Left cardiac atrium (tissue), 4 donors: ENCODE measurements at places on chromosomes 1 and 21. TPM values are rescaled to one million over a fixed set of nuclear protein-coding genes. Genes with fewer than 3 reads are reported as not detected.
A peak's percentile ranks its signal among the peaks of the same experiment; 100 is the strongest.

DNA sequence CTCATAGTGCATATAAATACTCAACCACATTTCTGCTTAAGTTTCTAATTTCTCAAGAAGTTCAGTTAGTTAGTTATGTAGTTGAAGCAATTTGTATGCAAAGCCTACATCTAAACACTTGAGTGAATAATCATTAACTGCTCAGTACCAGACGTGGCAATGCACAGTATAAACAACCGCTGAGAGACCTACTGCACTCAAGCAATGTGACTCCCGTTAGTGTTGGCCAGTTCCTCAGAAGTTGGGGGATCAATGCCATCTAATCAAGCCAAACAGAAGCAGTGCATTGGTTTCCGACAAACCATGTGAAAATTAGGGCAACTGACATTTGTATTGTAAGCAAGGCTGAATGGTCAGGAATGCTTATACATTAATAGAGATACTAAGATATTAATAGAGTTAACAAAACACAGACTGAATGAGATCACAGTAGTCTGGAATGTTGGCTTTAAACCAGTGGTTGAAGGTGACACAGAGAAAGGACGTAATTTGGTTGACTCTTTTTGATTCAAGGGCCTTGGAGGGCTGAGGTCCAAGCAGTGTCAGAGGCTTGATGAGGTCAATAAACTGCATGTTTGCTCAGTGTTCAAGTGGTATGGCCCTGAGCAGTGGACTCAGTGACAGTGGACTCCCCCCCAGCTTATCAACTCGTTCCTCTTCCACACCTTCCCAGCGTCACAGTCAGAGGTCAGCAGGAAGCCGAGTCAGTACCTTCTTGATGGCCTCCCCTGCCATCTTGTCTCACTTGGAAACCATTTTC lies 255.5 kb downstream of the CTH start:
- DNase-seq = no peak

- no peak for DNase-seq
Measured at GRCh38 chr1:158054721-158055120, 61.3 kb downstream of the KIRREL1 start.

DNA sequence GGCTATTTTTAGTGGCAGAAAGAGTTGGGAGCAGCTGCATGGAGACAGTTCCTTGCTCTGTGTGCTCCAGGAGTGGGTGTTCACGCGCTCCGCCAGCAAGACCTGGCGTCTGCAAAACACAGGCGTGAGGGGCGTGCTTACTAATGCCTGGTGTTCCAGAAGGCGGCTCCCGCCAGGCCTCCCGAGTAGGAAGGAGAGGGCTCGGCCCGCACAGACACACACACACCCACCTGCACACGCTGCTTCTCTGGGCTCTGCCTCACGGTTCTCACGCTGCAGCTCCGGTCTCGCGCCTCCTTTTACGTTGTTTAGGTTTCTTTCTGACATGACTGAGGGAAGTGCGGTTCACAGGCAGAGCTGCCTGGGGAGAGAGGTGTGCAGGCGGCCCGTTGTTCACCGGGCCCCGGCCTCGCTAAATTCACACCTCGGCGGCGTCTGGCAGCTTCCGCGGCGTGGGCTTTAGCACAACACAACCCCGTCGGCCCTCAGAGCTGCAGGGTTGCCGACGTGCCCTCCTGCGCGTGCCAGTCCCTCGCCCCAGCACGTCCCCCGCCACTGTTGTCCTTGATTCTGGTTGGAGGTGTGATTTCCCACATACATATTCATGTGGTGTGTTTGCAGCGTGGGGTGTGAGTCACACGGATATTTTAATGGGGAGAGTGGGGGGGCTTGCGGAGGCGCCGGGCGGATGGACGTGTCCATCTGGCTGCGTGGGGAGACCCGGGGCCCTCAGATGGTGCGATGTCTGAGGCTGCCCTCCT lies 77.0 kb downstream of the SKI start:
- DNase-seq = no peak

GRCh38 chr1:180927348-180927747 lies 14.7 kb downstream of the KIAA1614 start:
- no peak for DNase-seq

DNA sequence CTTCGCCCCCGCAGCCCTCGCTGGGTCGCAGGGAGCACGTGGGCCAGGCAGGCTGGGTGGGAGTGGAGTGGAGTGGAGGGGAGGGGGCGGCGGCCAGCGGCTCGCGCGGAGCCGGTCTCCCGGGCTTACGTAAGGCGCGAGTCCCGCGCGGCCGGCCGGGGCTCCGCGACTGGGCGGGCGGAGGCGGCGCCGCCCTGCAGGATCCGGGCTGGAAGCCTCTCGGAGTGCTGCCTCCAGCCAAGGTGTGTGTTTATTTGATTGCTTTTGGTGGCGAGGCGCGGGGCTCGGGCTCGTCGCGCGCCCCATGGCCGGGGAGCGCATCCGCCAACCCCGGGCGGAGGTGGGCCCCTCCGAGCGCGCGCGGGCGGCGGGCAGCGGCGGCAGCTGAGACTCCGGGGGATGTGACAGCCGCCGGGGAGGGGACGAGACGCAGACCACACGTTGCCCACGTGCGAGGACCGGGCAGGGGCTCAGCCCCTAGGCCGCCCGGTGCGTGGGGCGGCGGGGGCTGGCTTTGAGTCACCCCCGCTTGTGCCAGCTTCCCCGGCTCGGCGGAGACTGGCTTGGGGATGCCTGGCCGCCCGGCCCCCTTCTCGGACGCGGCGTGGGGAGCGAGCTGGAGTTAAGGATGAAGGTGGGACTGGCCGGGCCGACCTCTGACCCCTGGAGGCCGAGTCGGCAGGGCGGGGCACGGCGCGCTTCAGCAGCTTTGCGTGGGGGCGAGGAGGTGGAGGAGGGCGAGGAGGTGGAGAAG lies 402 bp upstream of the AK4 start:
- DNase-seq = peak; percentile 68

GRCh38 chr1:149884433-149885338 lies 14.7 kb upstream of the BOLA1 start:
- no peak for DNase-seq

- DNase-seq = no peak
Measured at GRCh38 chr1:147892731-147893214, 9.8 kb upstream of the GJA8 start.

- no peak for DNase-seq
Measured at GRCh38 chr1:81351864-81352263, 448.9 kb upstream of the ADGRL2 start.

- DNase-seq = no peak
Measured at GRCh38 chr1:181135437-181135731, 46.9 kb downstream of the IER5 start.

Gene IL10
- 5.1 TPM for total RNA-seq

Gene KRTAP13-2
- not detected for total RNA-seq

- DNase-seq = no peak
Measured at GRCh38 chr21:14762734-14763694, 216.9 kb upstream of the SAMSN1 start.

GRCh38 chr21:42918291-42918690 lies 7.1 kb downstream of the ERVH48-1 start:
- DNase-seq = no peak

DNA sequence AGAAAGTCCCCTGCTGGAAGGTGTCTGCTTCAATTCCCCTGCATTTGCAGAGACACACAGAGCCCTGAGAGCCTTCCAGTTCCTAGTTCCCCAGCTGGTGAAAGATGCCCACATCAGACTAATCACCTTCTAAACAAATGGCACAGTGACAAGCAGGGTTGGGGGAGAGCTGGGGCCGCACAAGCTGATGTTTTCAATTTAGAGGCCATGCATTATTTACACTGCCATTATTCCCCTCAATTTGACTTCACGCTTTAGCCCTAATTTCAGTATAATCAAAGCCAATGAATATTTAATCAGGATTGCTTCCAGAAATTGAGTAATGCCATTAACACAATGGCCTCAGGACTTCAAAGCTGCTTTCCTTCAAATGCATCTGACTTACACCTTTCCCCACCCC lies 81.5 kb downstream of the BEND5 start:
- no peak for DNase-seq

- DNase-seq = peak; percentile 57
Measured at GRCh38 chr1:44775930-44776729, 790 bp downstream of the RPS8 start.

DNA sequence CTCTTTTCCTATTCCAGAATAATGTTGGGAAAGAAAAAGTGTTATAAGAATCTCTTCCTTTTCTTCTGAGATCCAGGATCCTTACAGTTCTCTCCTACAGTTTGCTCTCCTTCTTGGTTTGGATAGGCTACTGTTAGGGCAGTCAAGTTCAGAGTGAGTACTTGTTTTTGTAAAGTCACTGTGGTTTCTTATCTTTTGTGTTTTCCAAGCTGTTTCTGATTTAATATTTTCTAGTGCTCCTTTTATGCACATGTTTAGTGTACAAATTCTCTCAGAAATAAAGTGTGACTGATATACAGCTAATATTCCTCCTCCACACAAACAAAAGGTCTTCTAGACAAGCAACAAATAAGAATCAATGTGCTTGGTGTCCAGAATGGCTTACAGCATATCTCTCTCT lies 107.7 kb downstream of the BACH1 start:
- no peak for DNase-seq

DNA sequence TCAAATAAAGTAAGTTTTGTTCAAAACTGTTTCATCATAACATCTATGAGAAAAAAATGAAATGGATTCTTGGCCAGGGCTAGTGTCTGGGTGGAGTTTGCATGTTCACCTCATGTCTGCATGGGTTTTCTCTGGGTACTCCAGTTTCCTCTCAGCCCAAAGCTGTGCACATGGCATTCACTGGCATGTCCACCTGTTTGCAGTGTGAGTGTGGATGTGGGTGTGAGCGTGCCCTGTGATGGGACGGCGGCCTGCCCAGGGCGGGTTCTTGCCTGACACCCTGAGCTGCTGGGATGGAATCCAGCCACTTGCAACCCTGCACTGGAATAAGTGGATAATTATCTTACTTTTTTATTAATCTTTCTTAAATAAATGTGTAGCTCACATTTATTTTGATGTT lies 185.5 kb downstream of the RYR2 start:
- DNase-seq = peak; percentile 38

DNA sequence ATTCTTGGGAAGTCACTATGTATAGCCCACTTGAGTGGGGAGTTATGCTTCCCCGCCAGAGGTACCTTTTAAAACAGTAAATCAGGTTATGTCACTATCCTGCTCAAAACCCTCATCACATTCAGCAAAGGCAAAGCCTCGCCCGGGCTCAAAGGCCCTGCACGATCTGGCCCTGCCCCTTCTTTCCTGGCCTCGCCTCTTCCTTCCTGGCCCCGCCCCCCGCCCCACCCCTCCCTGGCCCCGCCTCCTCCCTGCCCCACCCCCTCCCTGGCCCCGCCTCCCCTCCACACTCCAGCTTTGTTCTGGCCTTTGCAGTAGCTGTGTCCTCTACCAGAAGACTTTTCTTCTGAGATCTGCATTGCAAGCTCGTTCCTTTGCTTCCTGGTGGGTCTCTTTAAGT lies 6.6 kb downstream of the LDLRAD2 start:
- peak; percentile 62 for DNase-seq

- peak; percentile 52 for DNase-seq
Measured at GRCh38 chr1:32703479-32704291, 1.1 kb upstream of the SYNC start.

- no peak for DNase-seq
Measured at GRCh38 chr1:153058826-153059784, 1.8 kb upstream of the SPRR2A start.

- no peak for DNase-seq
Measured at GRCh38 chr1:203199002-203199401, 12.5 kb upstream of the CHI3L1 start.

Gene TRNP1
- 45.2 TPM for total RNA-seq

Gene TCP10L
- total RNA-seq = 2.6 TPM

- DNase-seq = no peak
Measured at GRCh38 chr1:168202941-168203654, 22.7 kb upstream of the SFT2D2 start.

- DNase-seq = no peak
Measured at GRCh38 chr1:206637605-206638004, 2.3 kb downstream of the DYRK3 start.
